Muscle of back (tissue), 13 donors: ENCODE measurements at places on chromosomes 7 and 10.
A peak's percentile ranks its signal among the peaks of the same experiment; 100 is the strongest.

GRCh38 chr7:125568799-125569198, 639.2 kb upstream of the POT1 start:
- DNase-seq, result no peak

- DNase-seq, result no peak
These were observed 20.6 kb upstream of the ERCC6 start for GRCh38 chr10:49559476-49559875.

DNA sequence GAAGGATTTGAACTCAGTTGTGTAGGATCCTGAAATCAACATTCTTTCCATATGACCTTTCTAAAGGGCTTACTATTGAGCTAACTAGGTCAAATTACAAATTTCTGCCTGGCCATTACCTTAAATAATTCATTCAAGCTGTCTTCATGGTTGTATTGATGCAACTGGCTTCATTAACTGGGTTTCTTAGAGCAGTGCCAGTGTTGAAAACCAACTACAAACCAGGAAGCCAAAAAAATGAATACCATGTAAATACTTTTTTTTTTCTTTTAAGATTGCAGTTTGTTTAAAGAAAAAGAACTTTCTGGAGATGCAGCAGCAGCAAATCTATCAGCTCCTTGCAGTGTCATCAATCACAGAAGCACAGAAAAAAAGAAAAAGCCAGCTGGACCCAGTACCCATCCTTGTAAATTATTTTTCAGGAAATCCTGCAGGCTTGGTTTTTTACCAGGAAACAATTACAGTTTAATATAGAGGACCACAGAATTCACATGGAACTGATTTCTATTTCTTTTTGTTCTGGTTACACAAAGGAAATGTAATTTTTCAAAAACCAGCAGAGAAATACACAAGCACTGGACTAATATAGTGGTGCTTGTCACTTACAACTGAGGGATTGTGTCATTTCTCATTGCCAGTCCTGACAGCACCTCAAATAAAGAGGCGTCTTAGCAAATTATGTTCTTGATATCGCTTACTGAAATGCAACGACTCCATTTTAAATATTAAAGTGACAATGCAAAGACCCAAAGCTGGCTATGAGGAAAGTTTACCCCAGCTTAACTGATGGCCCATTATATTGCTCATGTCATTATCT, 131.9 kb downstream of the TMEM26 start:
- no peak for DNase-seq

GRCh38 chr10:90999512-91000172, 78.8 kb upstream of the ANKRD1 start:
- DNase-seq, result no peak

- no peak for DNase-seq
These were observed 68.7 kb downstream of the MBL2 start for GRCh38 chr10:52703898-52704297.

GRCh38 chr7:91942312-91942711, 1.6 kb downstream of the AKAP9 start:
- DNase-seq, result no peak

DNA sequence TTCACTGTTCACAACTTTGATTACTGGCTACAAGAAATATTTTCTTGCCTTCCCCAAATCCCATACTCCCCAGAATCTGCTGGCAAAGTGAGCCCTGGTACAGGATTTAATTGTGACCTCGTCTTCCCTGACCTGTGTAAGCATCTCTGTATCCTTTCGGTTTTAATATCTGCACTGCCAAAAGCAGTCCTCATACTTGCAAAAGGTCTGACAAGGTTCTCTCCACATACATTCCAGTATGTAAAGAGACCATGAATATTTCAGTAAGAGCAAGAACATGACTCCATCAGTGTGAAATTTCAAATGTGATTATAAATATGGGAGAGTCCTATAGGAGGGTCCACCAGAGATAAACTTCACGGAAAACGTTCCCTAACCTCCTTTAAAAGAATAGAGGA, 134.0 kb upstream of the TCF7L2 start:
- DNase-seq, result no peak

- DNase-seq, result no peak
These were observed 42.2 kb upstream of the EGR2 start for GRCh38 chr10:62858364-62858763.

DNA sequence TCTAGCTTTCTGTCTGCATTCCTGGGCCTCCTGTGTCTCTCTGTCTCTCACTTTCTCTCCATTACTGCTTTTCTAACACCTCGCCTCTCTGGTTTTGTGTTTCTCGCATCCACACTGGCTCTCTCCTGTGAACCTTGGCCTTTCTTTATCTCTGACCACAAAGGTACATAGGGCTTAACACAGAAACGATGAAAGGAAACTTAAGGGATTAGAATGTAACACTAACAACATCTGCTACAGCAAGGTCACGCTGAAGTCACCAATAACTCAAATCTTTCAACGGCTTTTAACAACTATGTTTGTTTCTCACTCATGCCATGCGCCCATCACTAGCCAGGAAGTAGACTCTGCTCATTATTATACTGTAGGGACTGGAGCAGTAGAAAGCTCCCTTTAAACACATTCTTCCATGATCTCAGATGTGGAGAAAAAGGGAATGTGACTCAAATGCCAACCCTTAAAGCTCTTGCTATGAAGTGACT, 9.3 kb upstream of the OR6V1 start:
- no peak for DNase-seq

DNA sequence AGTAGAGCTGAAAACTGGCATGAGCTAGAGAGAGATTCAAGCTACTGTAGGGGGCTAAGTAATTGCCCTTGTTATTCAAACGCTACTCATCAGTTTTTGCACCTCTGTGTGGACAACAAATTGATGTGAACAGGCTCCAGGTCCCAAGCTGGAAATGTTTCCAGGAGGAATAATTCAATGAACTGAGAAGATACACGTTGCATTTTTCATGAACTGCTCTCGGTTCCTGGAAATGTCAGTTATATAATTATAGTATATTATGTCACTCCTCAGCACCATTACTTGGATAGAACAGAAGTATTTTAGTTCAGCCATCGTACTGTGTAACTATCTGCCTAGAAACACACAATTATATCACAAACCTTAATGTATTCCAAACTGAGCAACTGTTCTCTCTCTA, 65.9 kb upstream of the A1CF start:
- DNase-seq, result no peak

GRCh38 chr10:90314718-90315117, 543.1 kb downstream of the HTR7 start:
- no peak for DNase-seq

DNA sequence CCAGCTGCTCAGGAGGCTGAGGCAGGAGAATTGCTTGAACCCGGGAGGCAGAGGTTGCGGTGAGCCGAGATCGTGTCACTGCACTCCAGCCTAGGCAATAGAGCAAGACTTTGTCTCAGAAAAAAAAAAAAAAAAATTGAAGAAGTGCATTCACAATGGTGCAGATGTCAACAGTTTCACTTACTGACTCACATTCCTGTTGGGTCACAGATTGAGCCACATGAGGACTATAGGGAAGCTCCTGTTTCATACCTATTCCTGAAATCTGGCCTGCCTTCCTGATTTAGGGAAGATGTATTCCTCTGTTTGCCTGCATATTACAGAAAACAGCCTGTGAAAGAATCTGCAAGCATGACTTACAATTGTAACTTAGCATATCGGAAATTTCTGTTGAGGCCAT, 78.2 kb downstream of the AKR1C4 start:
- DNase-seq, result no peak

DNA sequence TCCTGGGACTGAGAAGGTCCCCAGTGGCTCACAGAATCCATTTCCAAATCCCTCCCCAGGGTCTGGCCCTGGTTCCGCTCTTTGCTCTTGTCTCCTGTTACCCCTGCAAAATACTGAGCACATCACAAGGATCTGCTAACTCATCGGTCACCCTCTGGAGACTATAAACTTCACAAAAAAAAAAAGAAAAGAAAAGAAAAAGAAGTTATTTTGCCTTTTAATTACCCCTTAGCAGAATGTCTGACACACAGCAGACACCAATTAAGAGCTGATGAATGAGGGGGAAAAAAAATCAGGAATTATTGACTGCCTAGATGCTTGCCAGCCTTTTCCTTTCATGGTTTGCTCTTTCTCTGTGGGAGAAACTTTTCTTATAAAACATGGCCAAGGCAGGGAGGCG, 578.7 kb downstream of the GRID1 start:
- no peak for DNase-seq

- DNase-seq, result no peak
These were observed 1.4 kb downstream of the MXI1 start for GRCh38 chr10:110208614-110209453.

DNA sequence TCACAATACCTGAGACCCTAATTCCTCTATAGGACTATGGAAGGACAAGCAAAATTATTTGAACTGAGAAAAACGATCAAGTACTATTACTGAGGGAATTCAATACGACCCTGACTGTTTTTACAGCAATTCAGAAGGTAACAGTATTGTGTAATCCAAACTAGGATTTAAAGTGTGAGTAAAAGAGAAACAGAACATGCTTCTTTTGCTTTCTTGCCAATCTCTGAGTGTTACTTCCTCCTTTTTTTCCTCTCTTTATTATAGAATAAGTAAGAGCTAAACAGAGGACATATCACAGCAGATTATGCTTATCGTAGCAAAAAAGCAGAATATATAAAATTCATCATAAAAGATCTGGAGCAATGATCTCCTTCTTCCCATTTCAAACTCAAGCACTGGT, 292.1 kb downstream of the THSD7A start:
- peak; percentile 27 for DNase-seq

- peak; percentile 85 for DNase-seq
These were observed 177.6 kb downstream of the PARD3 start for GRCh38 chr10:34637418-34637911.

- no peak for DNase-seq
These were observed 5.4 kb downstream of the ANKIB1 start for GRCh38 chr7:92251181-92251580.

DNA sequence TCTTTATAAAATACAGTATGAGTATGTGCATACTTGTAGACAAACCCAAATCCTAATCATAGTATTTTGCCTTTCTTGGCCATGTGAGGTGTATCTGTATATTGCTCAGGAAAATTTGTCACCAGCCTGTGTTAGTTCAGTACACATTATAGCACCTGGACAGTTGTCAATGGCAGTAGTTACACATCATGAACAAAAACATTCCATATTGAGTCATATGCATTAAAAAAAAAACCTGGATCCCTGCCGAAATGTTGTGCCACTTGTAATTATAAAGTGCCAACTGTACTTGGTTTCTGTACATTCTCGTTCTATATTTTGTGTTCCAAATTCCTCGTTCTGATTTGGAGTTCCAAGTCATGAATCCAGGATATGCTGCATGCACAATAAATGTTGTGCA, 410.4 kb downstream of the INHBA start:
- DNase-seq, result no peak

- no peak for DNase-seq
These were observed 700 bp downstream of the MTPN start for GRCh38 chr7:135976312-135977006.

- no peak for DNase-seq
These were observed 4.0 kb upstream of the RBM28 start for GRCh38 chr7:128347647-128348097.

GRCh38 chr7:129494041-129494440, 8.3 kb upstream of the SMKR1 start:
- DNase-seq, result peak; percentile 9

- no peak for DNase-seq
These were observed 673 bp downstream of the OPN1SW start for GRCh38 chr7:128774921-128775320.

DNA sequence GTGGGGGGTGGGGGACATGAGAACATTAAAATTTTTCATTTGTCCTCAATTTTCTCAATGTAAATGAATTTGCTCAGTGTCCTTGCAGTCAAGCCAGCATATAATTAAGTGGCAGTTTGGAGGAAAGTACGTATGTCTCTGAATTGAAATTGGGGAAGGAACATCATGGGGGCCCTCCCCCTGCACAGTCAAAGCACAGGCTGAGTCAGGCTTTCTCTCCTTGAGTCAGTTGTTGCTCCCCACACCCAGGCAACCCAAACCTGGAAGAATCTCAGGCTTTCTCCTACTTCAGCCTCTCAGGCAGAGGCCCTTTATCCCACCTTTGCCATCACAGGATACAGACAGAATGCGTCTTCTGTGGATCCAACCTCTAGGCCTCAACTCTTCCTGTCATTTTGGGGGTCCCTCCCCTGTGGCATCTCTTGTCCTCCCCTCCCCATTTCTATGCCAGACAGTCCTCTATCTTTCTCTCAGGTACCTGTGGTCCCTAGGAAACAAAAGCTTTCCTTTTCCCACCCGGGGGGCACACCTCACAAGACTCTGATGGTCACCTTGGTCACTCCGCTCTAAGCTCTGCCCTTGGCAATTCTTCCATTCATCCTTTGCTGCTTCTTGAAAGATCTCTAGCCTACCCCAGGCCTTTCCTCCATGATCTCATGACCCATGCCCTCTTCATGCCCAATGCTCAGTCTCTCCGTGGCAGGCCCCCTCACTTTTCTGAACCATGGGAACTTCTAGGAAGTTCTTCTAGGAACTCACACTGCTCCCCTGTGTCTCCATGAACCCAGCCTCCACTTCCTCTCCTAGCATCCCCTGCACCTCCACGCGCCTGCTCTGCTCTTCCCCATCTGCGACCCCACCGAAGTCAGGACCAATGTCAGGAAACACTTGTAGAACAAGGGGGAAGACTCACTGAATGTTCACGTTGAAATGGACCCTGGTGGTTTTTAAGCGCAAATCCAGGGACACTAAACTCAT, 40.4 kb downstream of the CREB3L2 start:
- DNase-seq, result no peak

DNA sequence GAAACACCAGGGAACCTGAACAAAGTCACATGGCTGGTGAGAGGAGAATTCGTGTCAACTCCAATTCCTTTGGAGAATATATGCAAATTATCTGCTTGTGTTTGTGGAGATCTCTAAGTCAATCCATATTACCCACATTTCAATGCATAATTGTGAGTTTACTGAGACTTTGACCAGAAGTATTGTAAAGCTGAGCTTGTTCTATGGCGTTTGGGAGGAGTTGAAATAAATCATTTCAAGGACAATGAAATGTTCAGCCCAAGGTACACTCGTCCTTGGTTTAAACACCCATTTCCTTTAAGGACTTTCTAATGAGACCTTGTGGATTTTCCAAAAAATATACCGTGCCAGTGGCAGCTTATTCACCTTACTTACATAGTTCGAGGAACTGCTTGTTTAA, 186.6 kb upstream of the HDAC9 start:
- DNase-seq, result no peak

GRCh38 chr10:932589-932988, 1.1 kb upstream of the LARP4B start:
- no peak for DNase-seq

GRCh38 chr10:45058580-45058979, 57.9 kb downstream of the ZNF22 start:
- DNase-seq, result no peak
